ENCODE measurements at places on chromosomes 11 and 22. TPM values are rescaled to one million over a fixed set of nuclear protein-coding genes. Genes with fewer than 3 reads are reported as not detected.

SHANK2 gene
- not detected for total RNA-seq

DNA sequence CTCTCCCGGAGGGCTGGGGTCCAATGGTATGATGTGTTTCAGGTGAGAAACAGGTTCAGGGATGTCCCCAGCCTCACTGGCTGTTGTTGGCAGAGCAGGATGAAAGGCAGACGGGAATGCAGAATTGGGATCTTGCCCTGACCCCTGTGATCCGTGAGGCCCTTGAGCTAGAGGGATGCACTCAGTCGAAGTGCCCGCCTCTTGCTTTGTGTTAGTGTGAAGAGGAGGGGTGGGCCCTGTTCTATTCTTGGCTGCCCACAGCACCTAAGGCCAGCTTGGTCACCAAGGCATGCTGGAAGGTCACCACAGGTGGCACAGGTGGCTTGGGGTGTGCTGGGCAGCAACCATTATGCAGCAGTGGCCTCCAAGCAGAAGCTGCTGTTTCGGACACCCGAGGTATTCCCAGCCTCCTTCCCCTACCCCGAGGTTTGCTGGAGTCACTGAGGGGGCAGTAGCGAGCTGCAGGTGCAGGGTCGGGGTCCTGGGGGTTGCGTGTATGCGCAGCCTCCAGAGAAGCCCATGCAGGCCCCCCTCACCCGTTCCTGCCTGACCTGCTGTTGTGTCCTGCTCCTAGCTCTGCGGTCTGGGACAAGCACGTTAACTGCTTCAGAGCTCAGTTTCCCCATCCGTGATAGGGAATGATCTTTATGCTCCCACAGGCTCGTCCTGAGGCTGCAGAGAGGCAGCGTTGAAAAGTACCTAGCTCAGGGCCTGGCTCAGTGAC is 13.0 kb downstream of the LRP5 start:
- peaks cover 35% of the 10 kb centered on the region for H3K4me1 ChIP-seq
- no peak overlapping the region for H3K27ac ChIP-seq
- H3K36me3 ChIP-seq = no peaks in the 10 kb centered on the region
- H3K27me3 ChIP-seq = no peaks in the 10 kb centered on the region
- H3K4me3 ChIP-seq = no peak overlapping the region

DNA sequence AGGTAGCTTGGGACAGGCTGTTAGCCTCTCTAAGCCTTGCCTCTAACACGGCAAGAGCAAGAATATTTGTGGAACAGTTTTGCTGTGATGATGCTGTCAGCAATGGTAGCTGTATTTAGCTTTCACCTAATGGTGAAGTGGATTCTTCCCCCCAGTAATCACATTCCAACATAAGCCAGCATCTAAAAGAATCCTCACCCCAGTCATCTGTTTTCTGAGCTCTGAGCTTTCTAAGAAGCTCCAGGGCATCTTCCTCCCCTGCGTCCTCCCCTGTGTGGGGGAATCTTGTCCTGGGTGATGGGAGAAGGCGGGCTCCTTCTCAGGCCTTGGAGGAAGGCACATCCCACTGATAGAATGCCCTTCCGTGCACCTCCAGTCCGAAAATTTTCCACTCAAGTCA is 367.6 kb downstream of the BRD1 start:
- H3K4me3 ChIP-seq = no peak overlapping the region
- DNase-seq = no peak
- no peak overlapping the region for H3K27ac ChIP-seq
- no peaks in the 10 kb centered on the region for H3K4me1 ChIP-seq

- no peak overlapping the region for H3K4me3 ChIP-seq
- peaks cover 86% of the 10 kb centered on the region for H3K4me1 ChIP-seq
- H3K27me3 ChIP-seq = no peaks in the 10 kb centered on the region
- DNase-seq = no peak
- H3K36me3 ChIP-seq = peaks cover 6% of the 10 kb centered on the region
Measured at GRCh38 chr22:24146791-24147353, 34.4 kb upstream of the SUSD2 start.

GSTT2B gene
- total RNA-seq = not detected

APOL4 gene
- total RNA-seq = not detected

RAG1 gene
- 0.22 TPM for total RNA-seq

- DNase-seq = no peak
- no peaks in the 10 kb centered on the region for H3K27me3 ChIP-seq
- no peak overlapping the region for H3K27ac ChIP-seq
- no peak overlapping the region for H3K4me3 ChIP-seq
- H3K4me1 ChIP-seq = no peaks in the 10 kb centered on the region
Measured at GRCh38 chr11:87739766-87740165, 435.5 kb downstream of the RAB38 start.

DNA sequence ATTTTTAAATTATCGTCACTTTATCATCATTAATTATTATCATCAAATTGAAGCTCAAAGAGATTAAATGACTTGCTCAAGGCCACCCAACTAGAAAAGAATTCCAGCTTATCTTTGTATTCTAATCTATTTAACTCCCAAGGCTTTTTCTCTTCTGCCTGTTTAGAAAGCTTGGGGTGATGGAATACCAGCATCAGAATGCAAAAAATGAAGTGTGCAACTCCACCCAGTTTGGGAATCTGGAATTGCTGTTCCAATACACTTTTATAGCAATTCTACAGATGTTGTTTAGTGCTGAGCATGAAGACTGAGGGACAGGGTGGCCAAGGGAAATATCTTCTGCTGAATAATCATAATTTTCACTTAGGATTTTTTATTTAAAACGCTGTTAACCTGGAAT is 97.2 kb upstream of the FIBIN start:
- H3K27ac ChIP-seq = no peak overlapping the region
- no peak for DNase-seq
- H3K4me1 ChIP-seq = no peaks in the 10 kb centered on the region
- H3K4me3 ChIP-seq = no peak overlapping the region

SULT4A1 gene
- not detected for total RNA-seq

- H3K4me1 ChIP-seq = no peaks in the 10 kb centered on the region
- no peak overlapping the region for H3K27ac ChIP-seq
- H3K27me3 ChIP-seq = no peaks in the 10 kb centered on the region
- peaks cover 27% of the 10 kb centered on the region for H3K36me3 ChIP-seq
- H3K4me3 ChIP-seq = no peak overlapping the region
- no peak for DNase-seq
Measured at GRCh38 chr22:44207173-44207980, 26.7 kb downstream of the PARVG start.

- no peaks in the 10 kb centered on the region for H3K36me3 ChIP-seq
- no peak within 1 kb of the TSS for H3K4me3 ChIP-seq
- peaks cover 4% of the 10 kb centered on the region for H3K27me3 ChIP-seq
- H3K4me1 ChIP-seq = no peaks in the 10 kb centered on the region
Measured at GRCh38 chr11:6006846-6007245, at the start of gene OR56A4. Gene OR56A4 (minus strand): TSS chr11:6006946. CDS start chr11:6002992, 3,954 bp downstream.
